ENCODE measurements at places on chromosomes 4 and X.
A peak's percentile ranks its signal among the peaks of the same experiment; 100 is the strongest.

- DNase-seq = no peak
- peaks cover 12% of the 10 kb centered on the region for H3K27me3 ChIP-seq
- H3K36me3 ChIP-seq = no peaks in the 10 kb centered on the region
- no peak overlapping the region for H3K27ac ChIP-seq
These were observed 28.8 kb upstream of the SETD7 start for GRCh38 chr4:139584784-139585183.

- no peaks in the 10 kb centered on the region for H3K27me3 ChIP-seq
- no peaks in the 10 kb centered on the region for H3K4me1 ChIP-seq
- no peaks in the 10 kb centered on the region for H3K36me3 ChIP-seq
These were observed 326.4 kb downstream of the DCHS2 start for GRCh38 chr4:154164931-154165839.

- no peaks in the 10 kb centered on the region for H3K36me3 ChIP-seq
- DNase-seq = no peak
- no peak overlapping the region for H3K4me3 ChIP-seq
- no peaks in the 10 kb centered on the region for H3K27me3 ChIP-seq
- H3K27ac ChIP-seq = no peak overlapping the region
These were observed 52.0 kb downstream of the RASL11B start for GRCh38 chr4:52914051-52914605.

DNA sequence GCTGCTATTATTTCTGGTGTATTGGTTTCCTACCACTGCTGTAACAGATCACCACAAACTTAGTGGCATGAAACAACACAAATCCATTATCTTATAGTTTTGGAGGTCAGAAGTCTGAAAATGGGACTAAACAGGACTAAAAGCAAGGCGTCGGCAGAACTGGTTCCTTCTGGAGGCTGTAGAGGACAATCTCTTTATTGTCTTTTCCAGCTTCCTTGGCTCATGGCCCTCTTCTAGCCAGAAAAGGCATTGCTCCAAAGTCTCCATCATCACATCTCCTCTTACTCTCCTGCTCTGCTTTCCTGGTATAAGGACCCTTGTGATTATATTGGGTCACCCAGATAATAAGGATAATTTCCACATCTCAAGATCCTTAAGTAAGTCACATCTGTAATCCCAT is 121.9 kb downstream of the CLCN4 start:
- DNase-seq = no peak
- no peaks in the 10 kb centered on the region for H3K4me1 ChIP-seq
- H3K27ac ChIP-seq = no peak overlapping the region
- no peaks in the 10 kb centered on the region for H3K27me3 ChIP-seq
- no peak overlapping the region for H3K4me3 ChIP-seq

- no peaks in the 10 kb centered on the region for H3K27me3 ChIP-seq
- no peaks in the 10 kb centered on the region for H3K36me3 ChIP-seq
- H3K4me1 ChIP-seq = no peaks in the 10 kb centered on the region
- H3K4me3 ChIP-seq = no peak overlapping the region
- H3K27ac ChIP-seq = no peak overlapping the region
These were observed 31.0 kb upstream of the PDE5A start for GRCh38 chr4:119659576-119659975.

GRCh38 chr4:1376841-1377605 is 29.2 kb downstream of the NKX1-1 start:
- no peak overlapping the region for H3K4me3 ChIP-seq
- no peaks in the 10 kb centered on the region for H3K4me1 ChIP-seq
- no peak overlapping the region for H3K27ac ChIP-seq
- H3K27me3 ChIP-seq = no peaks in the 10 kb centered on the region

DNA sequence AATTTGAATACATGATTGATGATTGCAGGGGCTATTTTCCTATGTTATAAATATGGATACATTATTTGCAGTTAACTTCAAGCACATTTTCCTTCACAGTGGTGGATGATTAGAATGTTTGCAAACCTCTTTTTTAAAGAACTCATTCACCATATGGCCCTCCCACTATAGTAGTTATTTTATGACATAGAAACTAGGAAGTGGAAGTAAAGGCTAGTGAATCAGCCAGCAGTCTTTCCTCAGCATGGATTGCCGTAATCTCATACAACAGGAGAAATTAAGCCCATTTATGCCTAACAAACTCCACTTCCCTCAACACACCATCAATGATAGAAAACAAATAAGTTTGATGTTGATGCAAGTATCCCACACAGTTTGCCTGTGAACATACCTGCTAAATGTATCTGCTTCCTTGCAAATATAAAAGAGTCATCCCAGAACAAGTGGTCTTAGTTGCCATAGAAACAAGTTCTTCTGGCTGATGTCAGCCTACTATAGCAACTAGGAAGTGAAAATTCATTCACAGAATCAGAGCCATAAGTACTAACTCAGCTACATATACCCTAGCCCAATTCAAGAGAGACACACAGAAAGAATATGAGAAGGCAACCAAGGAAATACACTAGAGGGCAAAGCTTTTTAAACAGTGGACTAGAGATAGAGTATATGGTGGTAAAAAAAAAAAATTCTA is 100.9 kb upstream of the RADX start:
- H3K27me3 ChIP-seq = no peaks in the 10 kb centered on the region
- no peak for DNase-seq
- H3K27ac ChIP-seq = no peak overlapping the region

DNA sequence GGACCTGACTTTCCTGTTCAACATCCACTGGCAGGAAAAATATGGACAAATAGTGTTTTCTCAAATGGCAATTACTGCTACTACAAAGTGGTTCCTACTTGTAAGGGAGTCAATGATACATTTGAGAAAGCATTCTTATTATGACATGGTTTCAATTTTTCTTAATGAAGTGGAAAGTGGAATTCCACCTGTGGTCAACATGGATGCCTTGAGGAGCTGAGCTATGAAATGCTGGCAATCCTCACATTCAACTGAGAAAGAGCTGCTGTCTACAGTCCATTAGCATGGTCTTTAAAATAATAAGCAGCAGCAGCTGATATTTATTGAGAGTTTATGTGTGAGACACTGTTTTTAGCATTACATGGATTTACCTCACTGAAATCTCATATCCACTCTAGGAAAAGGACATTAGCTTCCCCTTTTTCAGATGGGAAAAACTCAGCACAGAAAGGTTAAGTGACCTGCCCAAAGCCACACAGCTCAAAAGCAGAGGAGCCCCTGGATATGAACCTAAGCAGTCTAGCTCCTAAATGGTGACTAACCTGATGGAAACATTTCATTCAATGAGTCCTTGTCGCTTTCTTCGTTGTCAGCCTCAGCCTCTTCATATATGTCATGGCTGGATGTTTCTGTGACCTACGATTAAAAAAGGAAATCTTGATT is 29.2 kb downstream of the MAP7D3 start:
- H3K4me1 ChIP-seq = no peaks in the 10 kb centered on the region
- no peak overlapping the region for H3K27ac ChIP-seq
- H3K4me3 ChIP-seq = no peak overlapping the region
- H3K36me3 ChIP-seq = no peaks in the 10 kb centered on the region

GRCh38 chrX:13126775-13127174 is 82.4 kb upstream of the FAM9C start:
- no peak overlapping the region for H3K4me3 ChIP-seq
- no peaks in the 10 kb centered on the region for H3K27me3 ChIP-seq
- H3K36me3 ChIP-seq = no peaks in the 10 kb centered on the region
- peaks cover 7% of the 10 kb centered on the region for H3K4me1 ChIP-seq

DNA sequence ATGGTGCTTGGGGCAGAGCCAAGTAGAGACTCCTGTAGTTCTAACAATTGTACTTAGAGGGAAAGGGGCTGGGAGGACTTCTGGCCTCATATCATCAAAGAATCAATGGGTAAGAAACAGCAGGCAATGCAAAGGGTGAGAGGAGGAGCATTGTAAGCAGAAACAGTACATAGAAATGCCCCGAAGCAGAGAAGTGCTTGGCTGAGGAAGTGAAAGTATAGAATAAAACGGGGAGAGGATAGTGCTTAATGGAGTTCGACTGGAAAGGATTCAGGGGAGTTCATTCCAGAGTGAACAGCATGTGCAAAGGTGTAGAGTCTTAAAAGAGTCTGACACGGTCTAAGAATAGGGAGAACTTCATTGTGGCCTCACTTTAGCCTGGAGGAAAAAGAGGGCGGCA is 103.0 kb downstream of the SYNPO2 start:
- H3K4me1 ChIP-seq = peaks cover 11% of the 10 kb centered on the region
- DNase-seq = no peak
- H3K4me3 ChIP-seq = no peak overlapping the region
- H3K36me3 ChIP-seq = no peaks in the 10 kb centered on the region

GRCh38 chrX:123918106-123918721 is 43.3 kb upstream of the STAG2 start:
- H3K27ac ChIP-seq = no peak overlapping the region
- no peaks in the 10 kb centered on the region for H3K4me1 ChIP-seq
- H3K36me3 ChIP-seq = no peaks in the 10 kb centered on the region
- no peak overlapping the region for H3K4me3 ChIP-seq
- no peak for DNase-seq

DNA sequence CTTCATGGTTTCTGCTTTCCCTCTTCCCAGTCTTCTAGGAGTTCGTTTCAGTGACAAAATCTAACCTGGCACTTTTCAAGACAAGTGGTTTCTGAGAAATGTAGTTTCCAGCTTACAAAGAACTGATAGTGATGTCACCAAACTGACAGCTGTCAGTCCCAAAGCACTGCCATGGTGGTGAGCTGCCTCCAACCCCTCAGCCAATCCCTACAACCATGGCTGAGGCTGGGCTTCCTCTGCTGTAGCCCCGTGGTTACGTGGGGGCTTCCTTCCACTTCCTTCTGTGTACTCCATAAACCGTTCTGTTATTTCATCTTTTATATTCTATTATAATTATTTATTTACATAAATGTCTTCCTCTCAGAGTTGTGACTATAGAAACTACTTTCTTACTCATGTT is 198.6 kb upstream of the AGA start:
- no peaks in the 10 kb centered on the region for H3K27me3 ChIP-seq
- no peak overlapping the region for H3K27ac ChIP-seq
- H3K36me3 ChIP-seq = no peaks in the 10 kb centered on the region

GRCh38 chr4:16544251-16544721 is 318.0 kb upstream of the TAPT1 start:
- no peaks in the 10 kb centered on the region for H3K4me1 ChIP-seq
- no peaks in the 10 kb centered on the region for H3K27me3 ChIP-seq
- 0 out of 2 replicates have a peak, but pooled peaks cover 3% of the 10 kb centered on the region for H3K36me3 ChIP-seq
- no peak overlapping the region for H3K27ac ChIP-seq
- H3K4me3 ChIP-seq = no peak overlapping the region

DNA sequence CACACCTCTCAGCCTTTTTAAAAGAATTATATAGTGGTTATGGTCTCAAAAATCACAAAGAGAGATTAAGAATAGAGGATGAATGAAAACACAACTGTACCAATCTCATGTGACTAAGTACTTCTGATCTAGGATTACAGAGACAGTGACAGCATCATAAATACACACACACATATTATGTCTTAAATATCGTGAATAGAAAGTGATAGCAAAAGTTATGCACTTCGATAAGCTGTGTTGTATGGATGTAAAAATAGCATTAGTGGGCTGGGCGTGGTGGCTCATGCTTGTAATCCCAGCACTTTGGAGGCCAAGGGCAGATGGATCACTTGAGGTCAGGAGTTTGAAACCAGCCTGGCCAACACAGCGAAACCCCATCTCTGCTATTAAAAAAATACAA is 25.0 kb downstream of the GYPA start:
- H3K36me3 ChIP-seq = no peaks in the 10 kb centered on the region
- H3K4me3 ChIP-seq = no peak overlapping the region
- DNase-seq = no peak
- no peak overlapping the region for H3K27ac ChIP-seq
- no peaks in the 10 kb centered on the region for H3K27me3 ChIP-seq
- H3K4me1 ChIP-seq = peaks cover 13% of the 10 kb centered on the region

- H3K27ac ChIP-seq = no peak overlapping the region
- H3K27me3 ChIP-seq = no peaks in the 10 kb centered on the region
- H3K4me3 ChIP-seq = no peak overlapping the region
- DNase-seq = no peak
- no peaks in the 10 kb centered on the region for H3K4me1 ChIP-seq
These were observed 141.0 kb downstream of the ARHGAP24 start for GRCh38 chr4:85615952-85616351.

DNA sequence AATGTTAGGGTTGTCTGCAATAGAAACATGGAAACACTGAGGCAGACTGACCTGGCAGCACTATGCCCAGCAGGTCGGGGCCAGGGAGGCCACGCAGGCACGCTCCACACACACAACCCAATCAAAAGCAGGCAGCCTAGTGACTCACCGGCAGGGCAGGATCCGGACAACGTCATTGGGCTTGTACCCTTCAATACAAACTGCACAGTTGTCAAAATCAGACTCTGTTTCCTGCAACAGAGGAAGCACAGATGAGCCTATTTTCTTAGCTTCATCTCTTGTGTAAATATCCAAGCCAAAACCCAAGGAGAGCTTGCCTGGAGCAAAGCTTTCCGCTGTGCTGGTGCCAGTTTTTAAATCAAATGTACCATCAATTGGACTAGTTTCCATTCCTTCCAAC is 185.8 kb downstream of the RNF150 start:
- H3K4me3 ChIP-seq = no peak overlapping the region
- peaks cover 2% of the 10 kb centered on the region for H3K4me1 ChIP-seq
- H3K27ac ChIP-seq = no peak overlapping the region
- no peak for DNase-seq

GRCh38 chr4:75919920-75920319 is 17.7 kb upstream of the PPEF2 start:
- H3K27me3 ChIP-seq = no peaks in the 10 kb centered on the region
- H3K36me3 ChIP-seq = no peaks in the 10 kb centered on the region
- H3K4me3 ChIP-seq = no peak overlapping the region
- H3K27ac ChIP-seq = no peak overlapping the region
- DNase-seq = no peak

DNA sequence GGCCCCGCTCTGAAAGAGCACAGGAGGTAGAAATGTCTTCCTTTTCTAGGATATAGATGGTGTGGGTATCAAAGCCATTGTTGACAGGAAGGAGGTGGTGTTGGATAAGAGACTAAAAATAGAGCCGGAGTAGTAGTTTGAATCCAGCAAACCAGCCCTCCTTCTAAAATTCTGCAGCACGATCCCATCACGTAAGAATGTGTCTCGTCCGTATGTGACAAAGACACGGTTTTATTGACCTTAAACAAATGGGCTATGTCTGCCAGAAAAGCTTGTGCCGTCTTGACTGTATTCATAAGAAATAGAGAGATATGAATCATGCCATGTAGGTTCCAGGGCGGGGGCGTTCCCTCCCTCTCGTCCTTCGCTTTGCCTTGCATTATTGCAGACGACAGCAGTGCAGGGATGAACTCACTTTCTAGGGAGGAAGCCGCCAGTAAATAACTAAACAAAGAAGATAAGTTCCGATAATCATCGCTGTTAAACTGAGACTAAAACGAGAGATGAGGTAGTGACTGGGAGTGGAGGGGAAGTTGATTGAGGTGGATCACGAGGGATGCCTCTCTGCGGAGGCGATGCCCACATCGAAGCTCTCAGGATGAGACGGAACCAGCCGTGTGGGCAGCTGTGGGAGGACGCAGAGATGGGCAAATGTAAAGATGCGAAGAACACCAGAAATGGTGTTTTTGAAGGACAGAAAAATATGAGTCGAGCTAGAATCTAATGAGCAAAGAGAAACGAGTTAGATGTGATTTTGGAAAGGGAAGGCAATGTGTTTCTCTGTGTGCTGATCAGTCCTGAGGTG is 3.4 kb downstream of the TENM3 start:
- no peak overlapping the region for H3K4me3 ChIP-seq
- peak overlapping the region; percentile 64 for H3K27ac ChIP-seq
- H3K36me3 ChIP-seq = no peaks in the 10 kb centered on the region
- peak; percentile 20 for DNase-seq
- H3K4me1 ChIP-seq = peaks cover 24% of the 10 kb centered on the region

Data from GM23338 (cell line).